ENCODE measurements at places on chromosomes 6 and 20. TPM values are rescaled to one million over a fixed set of nuclear protein-coding genes. Genes with fewer than 3 reads are reported as not detected.

DNA sequence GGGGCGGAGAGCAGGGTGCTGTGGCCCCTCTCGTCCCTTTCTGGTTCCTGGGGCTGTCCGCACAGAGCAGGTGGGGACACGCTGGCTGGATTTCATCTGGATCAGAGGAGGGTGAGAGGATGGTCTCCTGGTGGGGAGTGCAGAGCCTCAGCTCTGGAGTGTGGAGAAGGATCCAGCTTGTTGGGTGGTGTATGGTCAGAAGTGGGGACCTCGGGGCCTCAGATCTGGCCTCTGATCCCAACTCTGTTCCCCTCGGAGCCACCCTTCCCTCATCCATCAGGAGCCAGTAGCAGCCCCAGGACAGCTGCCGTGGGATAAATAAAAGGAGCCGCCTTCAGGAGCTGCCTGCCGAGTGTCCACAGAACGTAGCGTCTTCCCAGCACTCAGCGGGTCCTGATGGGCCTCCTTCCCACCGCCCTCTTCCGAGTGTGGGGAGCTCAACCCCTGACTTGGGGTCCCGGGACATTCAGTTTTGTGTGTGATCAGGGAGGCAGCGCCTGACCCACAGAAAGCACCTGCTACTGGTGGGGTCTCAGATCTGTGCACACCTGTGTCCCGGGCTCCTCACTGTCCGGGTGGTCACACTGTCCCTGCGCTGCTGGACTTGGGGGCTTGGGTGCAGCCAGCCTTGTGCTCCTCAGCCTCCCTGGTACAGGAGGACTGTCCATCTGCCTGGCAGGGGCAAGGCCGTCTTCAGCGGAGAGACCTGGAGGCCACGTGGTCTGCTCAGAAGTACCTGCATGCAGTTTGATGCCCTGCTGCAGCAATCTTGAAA lies 25.4 kb upstream of the BHLHE23 start:
- H3K4me1 ChIP-seq: no peaks in the 10 kb centered on the region
- no peak overlapping the region for H3K27ac ChIP-seq
- H3K27me3 ChIP-seq: peaks cover 77% of the 10 kb centered on the region
- no peaks in the 10 kb centered on the region for H3K36me3 ChIP-seq
- H3K4me3 ChIP-seq: no peak overlapping the region

DNA sequence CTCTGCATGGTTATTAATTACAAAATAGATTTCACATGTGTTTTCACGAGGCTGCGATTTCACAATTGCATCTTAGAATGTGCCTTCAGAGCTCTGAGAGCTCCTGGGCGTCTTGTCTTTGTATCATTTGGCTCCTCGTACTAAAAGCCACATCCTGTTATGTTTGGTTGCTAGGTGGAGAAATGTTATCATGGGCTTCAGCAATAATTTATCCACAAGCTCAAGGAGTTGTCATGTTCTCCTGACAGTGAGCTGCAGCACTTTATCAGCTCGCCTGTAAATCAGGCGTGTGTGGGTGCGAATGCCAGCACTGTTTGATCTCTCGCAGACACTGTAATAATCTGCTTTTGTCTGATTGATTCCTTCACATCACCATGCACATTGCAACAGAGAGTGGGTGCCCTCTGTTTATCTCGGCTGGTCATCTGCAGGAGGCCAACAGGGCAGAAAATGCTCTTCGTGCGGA lies 218.6 kb upstream of the ZFP64 start:
- H3K4me3 ChIP-seq: no peak overlapping the region
- H3K27ac ChIP-seq: no peak overlapping the region
- no peak for DNase-seq
- H3K36me3 ChIP-seq: no peaks in the 10 kb centered on the region

DNA sequence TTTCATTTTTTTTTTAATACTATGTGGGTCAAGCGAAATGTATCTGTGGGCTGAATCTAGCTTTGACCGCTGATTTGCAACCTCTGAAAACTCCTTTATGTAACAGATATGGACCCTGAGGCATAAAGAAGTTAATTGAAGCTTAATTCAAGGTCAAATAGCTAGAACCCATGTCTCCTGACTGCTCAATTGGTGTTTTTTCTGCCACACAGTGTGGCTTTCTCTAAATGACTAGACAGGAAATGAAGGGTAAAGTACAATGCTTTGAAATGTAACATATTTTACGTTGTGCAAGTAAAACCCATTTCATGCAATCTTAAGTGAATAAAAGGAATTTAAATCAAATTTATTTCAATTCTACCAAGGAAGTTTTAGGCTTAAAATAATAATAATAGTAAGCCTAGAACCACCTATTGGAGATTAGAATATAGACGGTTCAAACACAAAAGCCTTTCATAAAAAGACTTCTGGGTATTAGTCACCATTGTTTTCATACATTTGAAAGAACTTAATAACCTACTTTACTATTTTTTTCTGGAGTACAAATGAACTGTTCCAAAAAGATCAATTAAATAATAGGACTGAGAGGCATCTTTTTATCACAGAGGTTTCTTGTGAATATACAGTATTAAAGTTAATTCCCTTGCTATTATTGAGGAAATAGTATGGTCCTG lies 279.8 kb downstream of the EPHA7 start:
- no peak for DNase-seq
- H3K4me1 ChIP-seq: no peaks in the 10 kb centered on the region
- H3K4me3 ChIP-seq: no peak overlapping the region
- H3K27ac ChIP-seq: no peak overlapping the region

DNA sequence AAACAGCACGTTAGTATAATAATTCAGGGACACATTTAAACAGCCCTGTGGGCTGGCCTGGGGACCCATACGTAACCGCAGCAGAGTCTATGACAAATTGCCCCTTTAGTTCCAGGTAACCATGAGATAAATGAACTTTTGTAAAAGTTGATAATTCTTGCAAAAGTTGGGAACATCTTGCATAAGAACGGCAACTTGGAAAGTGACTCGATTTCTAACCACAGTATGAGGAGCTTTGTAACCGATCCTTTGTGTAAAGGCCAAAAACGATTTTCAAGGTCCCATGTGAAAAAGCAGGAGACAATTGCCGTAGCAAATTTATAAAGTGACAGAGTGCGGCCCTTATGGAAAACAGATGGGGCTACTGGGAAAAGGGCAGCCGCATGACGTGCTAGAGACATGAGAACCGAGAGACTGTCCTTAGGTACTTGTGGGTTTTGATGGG lies 81.6 kb downstream of the PSMG4 start:
- no peaks in the 10 kb centered on the region for H3K36me3 ChIP-seq
- no peak overlapping the region for H3K27ac ChIP-seq
- peaks cover 33% of the 10 kb centered on the region for H3K4me1 ChIP-seq
- no peak overlapping the region for H3K4me3 ChIP-seq
- no peaks in the 10 kb centered on the region for H3K27me3 ChIP-seq

- peak; percentile 90 for DNase-seq
- H3K27ac ChIP-seq: peak overlapping the region; percentile 79
- no peaks in the 10 kb centered on the region for H3K27me3 ChIP-seq
- peaks cover 35% of the 10 kb centered on the region for H3K4me1 ChIP-seq
Observed at GRCh38 chr6:108559097-108559883, 1.4 kb upstream of the FOXO3 start.

DNA sequence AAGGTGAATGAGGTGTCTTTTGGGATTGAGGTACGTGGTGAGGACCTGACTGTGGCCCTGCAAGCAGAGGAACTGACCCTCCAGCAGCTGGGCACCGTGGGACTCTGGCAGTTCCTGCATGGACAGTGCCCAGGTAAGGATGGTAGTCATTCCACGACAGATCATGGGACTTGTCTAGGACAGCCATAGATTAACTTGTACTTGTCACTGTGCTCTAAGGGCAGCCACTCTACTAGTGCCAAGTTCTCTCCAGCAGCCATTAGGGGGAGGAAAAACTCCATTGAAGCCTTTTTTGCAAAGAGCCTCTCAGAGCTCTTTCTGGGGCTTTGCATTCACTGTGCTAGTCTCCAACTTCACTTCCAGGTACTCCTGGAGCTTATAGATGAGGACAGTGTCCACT lies 20.4 kb downstream of the TAF11 start:
- no peaks in the 10 kb centered on the region for H3K27me3 ChIP-seq
- no peak for DNase-seq
- H3K4me1 ChIP-seq: no peaks in the 10 kb centered on the region
- peaks cover 16% of the 10 kb centered on the region for H3K36me3 ChIP-seq
- no peak overlapping the region for H3K27ac ChIP-seq
- H3K4me3 ChIP-seq: no peak overlapping the region

DNA sequence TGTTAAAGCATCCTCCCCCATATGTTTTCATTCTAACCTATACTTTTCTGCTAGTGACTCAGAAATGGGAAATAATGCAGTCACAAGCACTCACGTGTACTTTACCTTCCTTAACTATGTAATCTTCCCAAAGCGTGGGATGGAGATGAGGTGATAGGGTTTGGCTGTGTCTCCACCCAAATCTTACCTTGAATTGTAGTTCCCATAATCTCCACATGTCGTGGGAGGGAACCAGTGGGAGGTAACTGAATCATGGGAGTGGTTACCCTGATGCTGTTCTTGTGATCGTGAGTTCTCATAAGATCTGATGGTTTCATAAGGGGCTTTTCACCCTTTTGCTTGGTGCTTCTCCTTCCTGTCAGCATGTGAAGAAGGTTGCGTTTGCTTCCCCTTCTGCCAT lies 35.4 kb downstream of the AGPAT4 start:
- H3K4me1 ChIP-seq: peaks cover 8% of the 10 kb centered on the region
- no peak for DNase-seq
- H3K36me3 ChIP-seq: peaks cover 4% of the 10 kb centered on the region

DNA sequence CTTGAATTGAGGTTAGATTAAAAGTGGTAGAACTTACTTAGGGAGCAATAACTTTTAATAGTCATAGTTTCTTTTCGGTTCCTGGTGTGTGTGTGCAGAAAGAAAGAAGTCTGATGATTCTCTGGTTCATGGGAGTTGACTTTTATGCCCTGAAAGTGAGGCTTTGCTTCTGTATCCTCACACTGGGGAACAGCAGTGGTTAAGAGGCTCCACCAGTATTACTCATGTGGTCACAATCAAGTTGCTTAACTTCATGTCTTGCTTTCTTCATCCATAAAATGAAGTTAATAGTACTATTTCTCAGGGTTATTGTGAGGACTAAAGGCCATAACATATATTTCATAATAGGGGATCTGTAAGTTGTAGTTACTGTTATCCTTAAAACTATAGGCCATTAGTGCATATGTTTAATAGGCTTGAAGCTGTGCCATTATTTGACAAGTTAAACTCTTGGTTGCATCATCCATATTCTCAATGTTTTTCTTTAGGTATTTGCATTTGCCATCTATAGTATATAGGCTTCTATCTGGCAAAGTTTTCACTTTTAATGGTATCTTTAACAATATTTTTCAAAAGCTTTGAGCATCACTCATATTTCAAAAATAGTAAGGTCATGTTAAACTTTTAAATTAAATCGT lies 262.4 kb downstream of the PLCB1 start:
- H3K36me3 ChIP-seq: no peaks in the 10 kb centered on the region
- DNase-seq: no peak
- H3K4me1 ChIP-seq: no peaks in the 10 kb centered on the region
- H3K27me3 ChIP-seq: no peaks in the 10 kb centered on the region

ID4 gene
- total RNA-seq: 13.6 TPM

GRCh38 chr20:38885357-38885756 lies 40.9 kb upstream of the FAM83D start:
- no peaks in the 10 kb centered on the region for H3K4me1 ChIP-seq
- H3K27ac ChIP-seq: no peak overlapping the region
- H3K27me3 ChIP-seq: peaks cover 15% of the 10 kb centered on the region
- no peak overlapping the region for H3K4me3 ChIP-seq
- H3K36me3 ChIP-seq: no peaks in the 10 kb centered on the region

WASF1 gene
- 18.6 TPM for total RNA-seq

- H3K4me1 ChIP-seq: peaks cover 20% of the 10 kb centered on the region
- DNase-seq: no peak
- no peak overlapping the region for H3K27ac ChIP-seq
- no peak overlapping the region for H3K4me3 ChIP-seq
- H3K27me3 ChIP-seq: no peaks in the 10 kb centered on the region
Observed at GRCh38 chr20:1375515-1375914, 17.3 kb downstream of the FKBP1A start.

DNA sequence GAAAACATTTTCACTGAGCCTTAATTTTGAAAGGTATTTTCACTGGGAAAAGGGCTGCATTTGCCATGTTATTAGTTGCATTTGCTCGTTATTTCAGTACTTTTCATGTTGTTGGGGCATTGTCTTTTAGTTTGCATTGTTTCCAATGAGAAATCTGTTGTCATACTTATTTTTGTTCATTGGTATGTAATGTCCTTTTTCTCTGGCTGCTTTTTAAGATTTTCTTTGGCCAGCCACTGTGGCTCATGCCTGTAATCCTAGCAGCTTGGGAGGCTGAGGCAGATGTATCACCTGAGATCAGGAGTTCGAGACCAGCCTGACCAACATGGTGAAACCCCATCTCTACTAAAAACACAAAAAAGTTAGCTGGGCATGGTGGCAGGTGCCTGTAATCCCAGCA lies 379.9 kb downstream of the SAMD5 start:
- H3K27ac ChIP-seq: no peak overlapping the region
- H3K4me1 ChIP-seq: no peaks in the 10 kb centered on the region
- no peak for DNase-seq
- no peaks in the 10 kb centered on the region for H3K36me3 ChIP-seq
- no peaks in the 10 kb centered on the region for H3K27me3 ChIP-seq

DNA sequence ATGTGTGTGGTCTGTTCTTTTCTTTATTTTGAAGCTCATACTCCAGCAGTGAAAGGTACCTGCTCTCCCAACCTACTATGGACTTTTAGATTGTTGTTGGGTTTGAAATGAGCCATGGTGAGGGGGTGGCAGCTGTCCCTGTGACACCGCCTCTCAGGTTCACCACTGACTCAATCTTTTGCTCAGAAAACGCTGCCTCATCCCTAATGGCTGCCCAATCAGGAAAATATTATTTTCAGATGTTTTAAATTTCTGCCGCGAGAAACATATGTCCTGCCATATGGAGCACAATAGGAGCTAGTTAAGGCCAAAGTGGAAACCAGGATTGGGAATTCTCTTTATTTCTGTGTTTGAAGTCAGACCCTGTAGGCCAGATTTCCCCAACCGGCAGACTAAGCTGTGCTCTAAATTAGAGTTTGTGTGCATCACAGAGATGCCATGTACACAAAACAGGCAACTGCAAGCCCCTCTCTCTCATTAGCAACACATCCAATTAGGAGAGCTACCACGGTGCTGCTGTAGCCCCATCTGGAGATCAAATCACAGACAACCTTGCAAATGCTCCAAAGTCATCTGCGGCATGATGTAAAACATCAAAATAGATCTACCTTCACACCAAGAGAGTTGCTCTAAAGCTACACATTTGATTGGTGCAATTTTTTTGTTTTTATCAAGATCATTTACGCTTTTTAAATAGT lies 144.1 kb upstream of the BACH2 start:
- H3K4me1 ChIP-seq: no peaks in the 10 kb centered on the region
- no peak for DNase-seq
- no peak overlapping the region for H3K4me3 ChIP-seq
- H3K36me3 ChIP-seq: no peaks in the 10 kb centered on the region
- H3K27me3 ChIP-seq: peaks cover 8% of the 10 kb centered on the region
- H3K27ac ChIP-seq: no peak overlapping the region

DNA sequence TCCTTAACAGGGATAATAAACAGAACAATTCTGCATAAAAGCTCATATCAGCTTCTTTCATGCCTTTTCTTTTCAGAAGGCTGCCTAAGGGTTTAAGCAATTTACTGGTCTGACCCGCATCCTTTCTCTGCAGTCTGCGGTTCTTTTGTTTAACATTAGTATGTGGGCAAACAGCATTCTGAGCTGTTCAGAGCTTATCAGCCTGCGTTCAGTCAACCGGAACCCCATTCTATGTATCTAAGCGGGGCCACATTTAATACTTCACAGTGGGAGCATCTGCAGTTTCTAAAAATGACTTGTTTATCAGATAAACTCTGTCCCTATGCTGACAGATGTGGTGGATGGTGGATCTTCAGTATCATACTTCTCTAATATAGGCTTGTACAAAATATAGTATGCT lies 758.9 kb upstream of the MMS22L start:
- no peaks in the 10 kb centered on the region for H3K36me3 ChIP-seq
- H3K4me1 ChIP-seq: no peaks in the 10 kb centered on the region
- DNase-seq: no peak
- H3K4me3 ChIP-seq: no peak overlapping the region

STX11 gene
- 9.7 TPM for total RNA-seq

POM121L2 gene
- not detected for total RNA-seq

TTK gene
- total RNA-seq: 112 TPM

All from SJSA1 (cell line).